ENCODE measurements at places on chromosomes 4 and X. TPM values are rescaled to one million over a fixed set of nuclear protein-coding genes. Genes with fewer than 3 reads are reported as not detected.

DNA sequence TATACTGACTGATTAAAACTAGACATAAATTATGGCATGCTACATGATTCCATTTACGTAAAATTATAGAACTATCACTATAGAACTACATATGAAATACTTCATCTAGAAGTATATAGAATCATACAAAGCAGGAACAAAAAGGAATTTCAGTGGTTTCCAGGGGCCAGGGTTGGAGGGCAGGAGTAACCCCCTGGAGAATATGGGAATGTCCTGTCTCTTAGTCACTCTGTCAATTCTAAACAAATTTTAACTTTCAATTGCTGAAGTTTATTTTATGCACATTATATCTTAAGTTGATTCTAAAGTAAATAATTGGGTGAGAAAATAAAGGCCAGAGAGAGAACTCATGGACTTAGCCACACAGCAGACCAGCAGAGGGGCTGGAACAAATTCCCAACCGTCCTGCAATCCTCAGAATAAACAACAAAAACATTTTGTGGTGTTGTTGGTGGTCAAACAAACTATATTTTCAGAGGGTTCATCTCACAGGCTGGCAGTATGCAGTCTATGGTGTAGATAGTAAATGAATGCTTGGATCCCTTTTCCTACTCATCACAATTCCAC, 476.9 kb upstream of the SLIT2 start:
- DNase-seq: no peak

GRCh38 chrX:72540318-72540717, 32.3 kb downstream of the HDAC8 start:
- no peak for DNase-seq

The TCEAL5 gene
- total RNA-seq: not detected

DNA sequence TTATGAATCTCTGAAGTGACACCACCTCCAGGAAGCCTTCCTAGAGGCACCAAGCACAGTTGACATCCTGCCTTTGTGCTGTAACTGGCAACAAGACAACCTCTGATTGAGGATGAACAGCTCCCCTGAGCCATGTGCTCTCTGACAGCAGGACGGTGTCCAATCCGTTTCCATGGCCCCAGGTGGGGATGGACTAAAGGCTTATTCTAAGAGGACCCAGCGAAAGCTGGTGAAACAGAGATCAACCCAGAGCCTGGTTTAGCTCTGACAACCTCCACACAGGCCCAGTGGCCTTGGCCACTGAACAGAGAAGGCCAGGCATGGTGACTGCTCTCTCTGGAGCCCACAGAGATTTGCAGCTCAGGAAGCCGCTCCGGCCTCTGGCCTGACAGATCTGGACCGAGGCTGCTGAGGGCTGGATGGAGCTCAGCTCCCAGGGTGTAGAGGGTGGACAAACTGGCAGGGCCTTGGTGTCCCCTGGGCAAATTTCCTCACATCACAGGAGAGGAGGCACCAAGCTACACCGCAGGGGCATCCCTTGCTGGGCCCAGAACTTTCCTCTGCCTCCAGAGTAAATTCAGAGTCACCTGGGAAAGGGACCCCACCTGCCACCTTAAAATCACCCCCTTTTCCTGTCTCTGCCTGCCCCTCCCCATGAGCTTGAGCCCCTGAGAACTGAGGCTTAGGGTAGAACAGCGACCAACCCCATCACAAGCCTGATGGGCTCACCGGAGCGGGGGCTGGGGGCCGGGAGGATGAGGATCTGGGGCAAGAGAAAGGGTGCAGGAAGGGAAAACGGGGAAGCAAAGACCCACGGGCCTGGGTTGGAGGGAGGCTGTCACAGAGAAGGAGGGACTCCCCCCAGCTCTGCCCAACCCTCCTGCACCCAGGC, 40.2 kb downstream of the HMX1 start:
- no peak for DNase-seq

DNA sequence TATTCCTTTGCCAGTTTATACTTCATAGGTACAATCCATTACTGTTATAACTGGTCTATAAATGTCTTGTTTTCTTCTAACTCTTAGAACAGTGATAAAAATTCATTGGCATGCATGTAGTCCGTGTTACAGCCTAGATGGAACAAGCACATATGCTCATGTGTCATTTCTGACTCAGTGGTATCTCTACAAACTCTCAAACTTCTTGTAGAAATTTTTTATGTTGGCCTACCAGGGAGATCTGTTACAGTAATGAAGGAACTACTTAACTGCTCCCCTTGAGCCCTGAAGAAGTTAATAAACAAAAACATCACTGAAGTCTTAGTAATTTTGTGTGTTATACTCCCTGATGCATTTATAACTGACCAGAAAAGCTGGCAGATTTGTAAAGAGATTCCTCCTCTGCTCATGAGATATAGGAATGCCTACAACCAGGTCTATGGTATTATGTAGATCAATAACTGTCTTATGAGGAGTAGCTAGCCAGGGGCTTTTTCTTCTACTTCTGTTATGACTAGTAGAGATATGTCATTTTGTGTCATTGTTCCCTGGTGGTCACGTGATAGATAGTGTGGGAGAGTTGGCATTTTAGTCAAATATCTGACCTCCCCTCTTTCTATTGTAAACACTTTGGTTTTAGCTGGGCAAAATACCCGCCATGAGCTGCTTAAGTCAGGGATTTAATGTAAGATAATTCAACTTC, 53.7 kb upstream of the FAAH2 start:
- no peak for DNase-seq

The MAGEA12 gene
- total RNA-seq: not detected

DNA sequence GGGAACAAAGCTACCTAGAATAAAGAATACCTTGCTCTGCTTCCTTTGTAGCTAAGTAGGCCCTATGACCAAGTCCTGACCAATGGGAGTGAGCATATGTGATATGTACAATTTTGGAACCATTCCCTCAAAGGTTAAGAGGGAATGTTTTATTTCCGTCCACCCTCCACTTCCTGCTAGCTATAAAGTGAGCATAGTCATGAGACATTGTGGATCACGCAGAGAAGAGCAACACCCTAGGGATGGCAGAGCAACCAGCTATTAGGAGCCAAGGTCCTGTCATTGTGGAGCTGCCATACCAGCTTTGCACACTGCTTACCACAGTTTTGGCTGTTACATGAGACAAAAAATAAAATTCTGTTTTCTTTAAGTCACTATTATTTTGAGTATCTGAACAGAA, 45.8 kb upstream of the RNF128 start:
- no peak for DNase-seq

- no peak for DNase-seq
Observed at GRCh38 chr4:41142376-41143310, 71.7 kb downstream of the APBB2 start.

The SSX4 gene
- total RNA-seq: not detected

- no peak for DNase-seq
Observed at GRCh38 chr4:53587135-53587534, 4.2 kb downstream of the LNX1 start.

- DNase-seq: no peak
Observed at GRCh38 chr4:36990128-36990872, 254.2 kb upstream of the NWD2 start.

The PPEF1 gene
- not detected for total RNA-seq

DNA sequence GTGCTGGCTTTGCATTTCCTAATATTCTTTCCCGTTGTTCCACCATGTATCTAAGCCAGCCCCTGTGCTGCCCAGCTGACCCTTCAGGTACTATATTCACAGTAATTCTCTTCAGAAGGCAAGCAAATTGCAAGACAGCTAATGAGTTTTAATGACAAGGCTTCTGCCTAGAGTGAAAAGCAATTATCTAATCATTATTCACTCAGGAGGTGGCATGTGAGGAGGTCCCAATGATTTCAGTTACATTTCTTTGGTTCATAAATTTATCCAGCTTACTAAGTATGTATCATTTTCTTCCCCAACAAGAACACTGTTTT, 123.0 kb downstream of the RASGEF1B start:
- no peak for DNase-seq

DNA sequence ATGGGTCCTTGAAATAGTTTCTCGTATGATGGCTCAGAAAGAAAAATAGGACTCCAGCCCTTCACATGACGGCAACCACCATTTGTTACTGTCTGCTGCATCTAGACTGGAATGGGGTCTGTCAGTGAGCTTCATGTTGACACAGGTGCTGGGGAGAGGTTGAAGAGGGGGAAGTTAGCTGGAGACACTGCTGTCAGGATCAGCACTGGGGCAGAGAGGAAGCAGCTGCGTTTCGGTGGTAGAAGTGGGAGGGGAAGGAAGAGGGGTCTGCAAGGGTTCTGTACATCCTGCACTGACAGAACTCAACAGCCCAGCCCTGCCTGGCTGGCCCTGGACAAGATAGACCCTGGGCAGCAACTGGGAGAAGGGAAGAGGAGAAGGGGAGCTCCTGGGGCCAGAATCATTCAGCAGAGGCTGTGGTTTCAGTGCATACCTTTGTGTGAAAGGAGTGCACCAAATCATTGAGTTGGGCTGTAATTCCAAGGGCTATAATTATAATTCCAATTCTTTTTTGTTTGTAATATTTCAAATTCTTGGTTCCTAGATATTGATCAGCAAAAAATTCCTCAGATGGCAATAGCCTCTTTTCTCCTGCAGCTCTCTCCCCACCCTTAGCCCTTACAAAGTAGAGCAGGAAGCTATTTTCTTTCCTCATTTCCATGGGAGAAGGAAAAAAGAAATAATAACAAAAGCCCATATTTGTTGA, 119.4 kb upstream of the C1GALT1C1 start:
- DNase-seq: no peak

DNA sequence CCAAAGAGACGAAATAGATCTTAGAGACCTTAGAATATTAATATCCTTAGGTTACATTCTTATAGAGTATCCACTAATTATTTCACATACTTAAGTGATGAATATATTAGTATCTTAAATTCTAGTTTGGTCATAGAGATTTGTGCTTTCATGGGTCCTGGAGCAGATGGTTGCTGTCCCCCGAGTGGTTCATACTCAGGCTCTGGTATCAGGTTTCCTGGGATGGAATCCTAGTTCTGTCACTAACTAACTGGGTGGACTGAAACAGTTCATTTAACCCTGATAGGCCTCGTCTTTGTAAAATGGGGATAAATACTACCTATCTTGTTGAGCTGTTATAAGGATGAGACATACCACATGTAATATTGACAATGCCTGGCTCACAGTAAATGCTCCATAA, 264.6 kb downstream of the TENM3 start:
- no peak for DNase-seq

All from Calu3 (cell line).